ENCODE measurements at places on chromosomes 5 and 9.

DNA sequence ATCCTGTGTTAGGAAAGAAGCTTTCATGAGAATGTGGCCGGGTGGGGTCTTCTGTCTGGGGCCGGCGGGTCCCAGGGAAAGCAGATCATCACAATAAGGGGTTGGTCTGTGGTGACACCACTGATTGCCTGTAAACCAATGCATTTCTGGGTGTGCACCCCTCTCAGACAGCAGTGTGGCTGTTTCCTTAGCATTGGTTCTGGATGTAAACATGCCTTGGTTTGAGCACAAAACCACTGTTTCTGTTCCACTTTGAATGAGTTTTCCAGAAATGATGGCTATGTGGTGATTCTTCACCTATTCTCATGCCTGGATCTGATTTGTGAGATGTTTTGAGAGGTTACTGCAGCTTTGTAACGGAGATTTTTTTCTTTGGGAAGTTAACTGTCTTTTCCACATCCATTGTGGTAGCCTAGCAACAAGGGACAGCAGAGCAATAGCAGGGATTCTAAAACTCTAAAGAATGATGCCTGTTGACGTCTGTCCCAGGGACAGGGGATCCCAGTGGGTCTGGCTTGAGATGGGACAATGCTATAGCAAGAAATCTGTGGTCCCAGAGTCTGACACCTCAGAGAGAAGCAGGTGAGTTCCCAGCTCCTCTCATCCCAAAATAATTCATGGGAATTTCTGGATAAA is at the start of gene CCDC192:
CCDC192 (plus strand) TSS at position 466 of the 636 bp plus-strand sequence; CDS start at position 521, 55 bp downstream.
- DNase-seq, result no peak

DNA sequence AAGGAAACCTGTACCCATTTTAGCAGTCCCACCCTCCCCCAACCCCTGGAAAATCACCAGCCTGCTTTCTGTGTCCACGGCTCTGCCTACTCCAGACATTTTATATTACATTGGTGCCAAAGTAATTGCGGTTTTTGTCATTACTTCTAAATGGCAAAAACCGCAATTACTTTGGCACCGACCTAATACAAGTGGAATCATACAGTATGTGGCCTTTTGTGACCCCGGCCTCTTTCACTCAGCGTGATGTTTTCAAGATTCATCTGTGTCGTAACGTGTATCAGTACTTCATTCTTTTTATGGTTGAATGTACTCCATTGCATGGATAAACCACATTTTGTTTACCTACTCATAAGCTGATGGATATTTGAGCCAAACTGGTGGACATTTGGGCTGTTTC is 9.7 kb upstream of the ORM1 start:
- no peak for DNase-seq

DNA sequence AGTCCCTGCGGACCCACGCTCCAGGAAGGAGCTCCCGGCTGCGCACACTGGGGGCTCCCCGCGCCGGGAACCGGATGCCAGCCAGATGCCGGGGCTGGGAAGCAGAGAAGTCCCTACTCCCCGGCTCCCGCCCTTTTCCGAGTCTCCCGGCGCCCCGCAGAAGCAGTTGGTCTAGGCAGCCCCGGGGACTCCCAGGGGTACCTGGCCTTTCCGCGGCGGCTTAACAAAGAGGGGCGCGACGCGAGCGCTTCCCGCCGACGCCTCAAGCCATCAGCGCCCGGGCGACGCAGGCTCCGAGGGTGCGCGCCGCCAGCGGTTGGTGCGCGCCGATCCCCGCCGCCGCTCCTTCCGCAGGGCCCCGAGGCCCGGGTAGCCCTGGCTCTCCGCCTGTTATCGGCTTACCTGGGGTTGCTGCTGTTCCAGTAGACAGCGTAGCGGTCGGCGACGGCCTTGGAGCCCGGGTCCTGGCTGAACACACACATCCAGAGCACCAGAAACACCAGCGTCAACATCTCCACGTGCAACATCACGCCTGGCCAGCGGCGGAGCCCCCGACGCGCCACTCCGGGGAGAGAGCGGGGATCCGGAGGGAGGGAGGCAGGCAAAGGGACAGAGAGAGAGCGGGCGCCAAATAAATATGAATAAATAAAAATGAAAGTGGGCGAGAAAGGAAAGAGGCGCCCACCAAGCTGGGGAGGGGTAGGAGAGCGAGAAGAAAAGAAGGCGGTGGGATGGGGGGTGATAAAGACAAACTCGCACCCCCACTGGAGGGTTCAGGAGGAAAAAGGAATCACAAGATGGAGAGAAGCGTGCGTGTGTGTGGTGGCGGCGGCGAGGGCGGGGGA is 428 bp downstream of the EFNA5 start:
- DNase-seq, result no peak

- DNase-seq, result no peak
Observed at GRCh38 chr5:56658972-56659371, 156.4 kb upstream of the MAP3K1 start.

- no peak for DNase-seq
Observed at GRCh38 chr9:127983847-127984289, 3.1 kb upstream of the EEIG1 start.

DNA sequence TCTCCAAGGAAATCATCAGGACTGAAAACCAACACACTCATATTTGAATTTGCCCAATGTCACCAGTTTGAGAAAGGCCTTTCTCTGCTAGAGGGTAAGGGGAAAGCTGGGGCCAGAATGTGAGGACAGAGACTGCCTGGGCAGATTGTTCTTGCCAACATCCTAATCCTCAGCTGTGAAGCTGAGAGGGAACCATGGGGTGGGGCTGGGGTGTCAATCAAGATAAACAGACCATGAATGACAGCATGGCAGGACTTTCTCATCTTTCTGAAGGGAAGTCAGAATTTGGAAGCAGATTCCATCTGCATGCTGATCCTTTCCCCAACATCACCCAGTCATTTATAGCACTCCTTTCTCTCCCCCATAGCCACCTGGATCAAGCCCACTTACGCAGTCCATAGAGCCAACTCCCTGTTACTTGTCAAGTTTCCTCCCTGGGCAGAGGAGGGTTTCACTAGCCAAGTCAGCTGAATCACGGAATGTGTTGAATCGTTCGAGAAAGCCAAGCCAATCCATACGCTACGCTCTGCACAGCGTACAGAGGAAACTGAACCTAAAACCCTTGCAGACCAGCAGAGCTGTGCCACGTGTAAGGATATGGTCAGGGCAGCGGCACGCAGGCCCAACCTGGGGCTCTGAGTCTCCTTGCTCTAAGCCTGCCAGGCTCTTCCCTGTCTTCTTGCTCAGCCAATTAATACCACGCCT is 14.9 kb downstream of the GLDC start:
- no peak for DNase-seq

DNA sequence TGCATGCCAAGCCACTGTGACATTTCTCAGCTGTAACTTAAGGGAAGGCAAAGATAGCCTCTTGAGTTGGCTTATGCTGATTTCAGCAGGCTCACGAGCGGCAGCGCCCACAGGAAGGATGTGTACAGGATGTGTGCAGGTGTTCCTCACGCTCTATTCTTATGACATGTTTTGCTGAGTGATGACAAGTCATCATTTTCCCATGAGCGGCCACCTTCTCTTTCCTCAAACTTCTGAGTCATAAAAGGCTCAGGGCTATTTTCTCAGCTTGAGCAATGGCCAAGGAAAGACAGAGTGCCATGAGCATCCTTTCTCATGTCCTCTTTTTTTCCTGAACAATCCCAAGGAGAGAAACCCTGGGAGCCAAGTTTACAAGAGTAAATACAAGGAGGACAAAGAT is 365.9 kb downstream of the PLK2 start:
- DNase-seq, result no peak

DNA sequence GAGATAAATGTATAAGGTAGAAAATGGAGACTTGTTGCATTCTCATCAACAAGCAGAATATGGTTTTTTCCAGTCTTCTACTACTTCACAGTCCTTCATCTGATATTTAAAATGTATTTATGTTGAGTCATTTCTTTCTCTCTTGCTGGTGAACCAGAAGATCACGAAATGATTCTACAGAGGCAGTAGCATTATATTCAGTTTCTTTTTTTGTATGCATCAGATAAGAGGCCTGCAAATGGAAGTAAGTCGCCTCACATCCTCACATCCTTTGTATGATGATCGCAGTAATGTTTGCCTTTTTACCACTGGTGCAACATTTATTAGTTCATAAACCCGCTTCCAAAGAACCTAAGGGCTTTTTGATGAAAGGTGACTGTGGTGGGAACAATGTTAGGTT is 22.1 kb upstream of the IL13 start:
- no peak for DNase-seq

DNA sequence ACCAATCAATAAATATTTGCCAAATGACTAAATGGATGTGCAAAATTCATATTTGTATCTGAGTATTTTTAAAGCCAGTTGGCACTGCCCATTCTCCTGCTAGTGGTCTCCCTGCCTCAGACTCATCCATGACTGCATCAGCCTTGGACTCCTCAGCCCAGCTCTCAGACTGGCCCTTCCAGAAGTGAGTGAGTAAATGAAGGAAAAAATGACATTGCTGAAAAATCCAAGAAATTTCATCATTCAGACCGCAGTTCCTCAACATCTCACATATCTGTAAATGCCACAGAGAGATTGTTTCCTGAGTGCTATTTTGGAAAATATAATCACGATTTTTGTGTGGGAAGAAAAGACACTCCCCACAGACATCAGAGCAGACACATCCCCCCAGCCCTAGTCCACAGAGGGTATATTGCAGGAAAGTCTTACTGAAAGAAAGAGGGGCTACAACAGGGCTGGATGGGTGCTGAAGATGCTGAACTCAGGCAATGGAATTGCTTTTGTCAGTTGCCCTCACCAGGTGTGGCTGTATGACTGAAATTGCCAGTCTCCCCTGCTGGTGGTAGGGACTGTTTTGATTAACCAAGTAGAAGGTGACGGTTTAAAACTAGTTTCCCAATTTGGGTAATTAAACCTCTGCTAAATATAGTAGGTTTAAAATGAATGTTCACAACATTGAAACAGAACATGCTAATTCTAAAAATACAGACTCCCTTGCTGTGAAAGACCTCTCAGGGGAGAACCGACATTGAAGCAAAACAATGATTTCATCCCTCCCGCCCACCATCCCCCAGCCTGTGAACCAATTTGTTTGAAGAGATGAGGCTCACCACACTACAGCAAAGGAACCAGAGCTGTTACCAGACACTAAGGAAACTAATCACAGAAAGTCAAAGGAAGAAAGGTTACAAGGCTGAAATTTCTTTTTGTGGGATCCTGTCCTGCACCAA is 158.8 kb downstream of the DEPDC1B start:
- DNase-seq, result no peak

GRCh38 chr5:127867022-127867783 is 164.0 kb downstream of the CCDC192 start:
- no peak for DNase-seq

GRCh38 chr9:82334286-82334685 is 345.7 kb downstream of the SPATA31D1 start:
- DNase-seq, result no peak

GRCh38 chr5:103119070-103119764 is 721 bp downstream of the GIN1 start:
- DNase-seq, result no peak

DNA sequence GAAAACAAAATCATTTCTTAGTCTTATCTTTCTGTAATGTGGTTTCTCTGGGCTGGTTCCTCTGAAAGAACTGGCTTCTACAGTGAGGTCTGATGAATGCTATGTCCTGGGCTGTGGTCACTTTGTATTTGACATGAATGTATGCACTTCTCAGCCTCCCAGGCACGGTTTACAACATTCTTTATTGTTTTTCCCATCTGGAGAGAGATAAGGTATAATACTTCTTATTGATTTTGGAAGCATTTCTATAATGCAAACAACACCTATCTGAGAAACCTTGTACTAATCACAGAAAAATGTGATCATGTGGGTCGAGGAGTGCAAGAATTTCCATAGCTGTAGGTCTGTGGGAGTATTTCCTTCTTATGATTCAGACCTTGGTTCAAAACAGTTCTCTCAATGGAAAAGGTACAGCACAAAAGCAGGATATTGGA is 46.9 kb downstream of the ACTBL2 start:
- no peak for DNase-seq

DNA sequence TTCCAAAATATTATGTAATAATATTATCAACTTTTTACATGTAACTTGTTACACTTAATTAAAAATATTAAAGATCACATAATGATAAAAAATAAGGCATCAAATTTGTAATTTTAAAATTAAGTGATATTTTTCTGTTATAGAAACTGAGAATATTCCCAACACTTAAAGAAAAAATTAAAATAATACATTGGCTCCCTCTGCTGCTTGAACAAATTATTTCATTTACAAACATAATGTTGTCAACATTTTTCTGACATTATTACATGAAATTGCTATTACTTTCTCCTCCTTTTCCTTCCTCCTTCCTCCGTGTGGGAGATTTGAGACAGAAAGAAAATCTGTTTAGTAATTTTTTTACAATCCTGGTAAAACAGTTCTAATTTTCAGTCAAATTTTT is 42.3 kb downstream of the RNF180 start:
- DNase-seq, result no peak

DNA sequence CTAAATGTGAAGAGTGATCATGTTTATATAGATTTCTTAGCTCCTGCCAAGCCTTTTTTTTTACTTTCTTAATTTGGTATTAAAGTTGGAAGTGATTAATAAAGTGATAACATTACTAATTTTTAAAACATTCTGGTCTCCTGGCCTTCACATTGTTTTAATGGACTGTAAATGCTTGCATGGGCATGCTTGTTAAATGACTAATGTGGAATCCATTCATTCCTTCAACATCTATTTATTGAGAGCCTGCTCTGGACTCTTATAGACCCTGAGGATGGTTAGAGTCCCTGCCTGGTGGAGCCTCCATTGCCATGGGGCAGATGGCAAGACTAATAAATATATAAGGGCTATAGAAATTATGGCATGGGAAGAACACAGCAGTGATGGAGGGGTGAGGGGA is 103.5 kb downstream of the NTRK2 start:
- no peak for DNase-seq

- DNase-seq, result no peak
Observed at GRCh38 chr5:146302406-146302805, 36.2 kb upstream of the POU4F3 start.

GRCh38 chr5:171365351-171365750 is 22.3 kb upstream of the NPM1 start:
- DNase-seq, result no peak

GRCh38 chr5:35146406-35146805 is 83.9 kb downstream of the PRLR start:
- no peak for DNase-seq

GRCh38 chr5:76696251-76696650 is 19.7 kb upstream of the F2R start:
- no peak for DNase-seq

- DNase-seq, result no peak
Observed at GRCh38 chr5:54608423-54609085, 91.0 kb downstream of the SNX18 start.

GRCh38 chr9:114264806-114265550 is 57.9 kb upstream of the ORM1 start:
- DNase-seq, result no peak

DNA sequence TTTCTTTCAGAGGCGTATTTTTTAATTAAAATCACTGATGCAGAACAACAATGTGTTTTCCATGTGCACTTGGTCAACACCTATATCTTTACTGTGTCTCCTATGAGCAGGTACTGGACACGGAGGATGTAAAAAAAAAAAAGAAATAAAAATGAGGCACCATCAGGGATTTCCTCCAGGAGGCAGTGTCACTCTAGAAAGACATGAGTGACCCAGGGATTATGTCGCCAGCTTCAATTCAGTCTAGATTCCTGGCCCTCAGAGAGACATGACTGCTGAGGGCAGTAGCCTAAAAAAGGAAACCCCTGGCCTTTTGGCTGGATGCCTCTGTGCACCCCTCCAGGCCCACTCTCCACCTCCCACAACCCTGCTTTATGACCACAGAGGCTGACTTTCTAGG is 18.3 kb upstream of the IL33 start:
- no peak for DNase-seq

GRCh38 chr5:117433818-117434217 is 859.2 kb upstream of the SEMA6A start:
- DNase-seq, result no peak

Data from C1 segment of cervical spinal cord (tissue), 14 donors.